ENCODE measurements at places on chromosomes 5 and 9.

DNA sequence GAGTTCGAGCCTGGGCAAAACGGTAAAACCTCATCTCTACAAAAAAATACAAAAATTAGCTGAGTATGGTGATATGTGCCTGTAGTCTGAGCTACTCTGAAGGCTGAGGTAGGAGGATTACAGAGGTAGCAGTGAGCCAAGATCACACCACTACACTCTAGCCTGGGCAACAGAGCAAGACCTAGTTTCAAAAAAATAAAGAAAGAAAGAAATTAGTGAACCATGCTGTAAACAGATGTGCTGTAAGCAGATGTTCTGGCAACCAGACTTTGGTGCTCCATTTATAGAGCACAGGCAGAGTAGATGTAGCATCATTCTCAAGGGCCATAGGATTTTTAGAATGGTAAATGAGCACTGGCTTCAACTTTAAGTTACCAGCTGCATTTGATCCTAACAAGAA lies 115.4 kb downstream of the ST8SIA4 start:
- no peak for DNase-seq

DNA sequence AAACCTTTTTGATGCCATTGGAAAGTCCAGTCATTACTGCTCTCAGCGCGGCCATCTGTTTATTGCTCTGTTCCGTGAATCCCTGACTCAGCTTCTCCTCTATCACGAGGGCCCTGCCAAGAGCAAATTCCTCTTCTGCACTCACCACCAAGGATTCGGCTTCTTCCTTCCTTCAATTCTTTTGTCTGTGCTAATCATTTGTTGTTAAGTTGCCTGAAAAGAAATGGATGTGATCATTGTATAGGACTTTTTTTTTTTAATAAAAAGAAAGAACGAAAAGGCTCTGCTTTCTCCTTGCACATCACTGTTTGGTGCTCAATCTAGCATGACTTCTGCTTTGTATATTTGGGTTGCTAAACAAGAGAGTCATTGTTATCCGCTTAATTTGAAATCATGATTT lies 128.7 kb upstream of the PIK3R1 start:
- DNase-seq, result no peak

DNA sequence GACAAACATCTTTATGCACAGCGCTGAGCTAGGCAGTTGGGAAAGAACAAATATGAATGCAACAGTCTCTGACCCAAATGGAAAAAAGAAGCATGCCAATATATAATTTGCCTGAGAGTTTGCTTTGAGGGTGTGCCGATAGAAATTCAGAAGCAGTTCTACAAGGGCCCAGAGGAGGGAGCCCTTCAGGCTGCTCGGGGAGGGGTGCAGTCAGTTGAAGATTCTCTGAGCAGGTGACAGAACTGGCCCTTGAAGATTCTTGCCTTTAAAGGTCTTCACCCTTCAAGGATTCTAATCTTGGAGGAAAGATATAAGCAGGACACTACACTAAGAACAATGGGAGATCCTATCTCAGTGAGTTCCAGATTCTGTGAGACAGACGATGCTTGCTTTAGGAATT lies 3.7 kb upstream of the PAPPA start:
- peak; percentile 22 for DNase-seq

DNA sequence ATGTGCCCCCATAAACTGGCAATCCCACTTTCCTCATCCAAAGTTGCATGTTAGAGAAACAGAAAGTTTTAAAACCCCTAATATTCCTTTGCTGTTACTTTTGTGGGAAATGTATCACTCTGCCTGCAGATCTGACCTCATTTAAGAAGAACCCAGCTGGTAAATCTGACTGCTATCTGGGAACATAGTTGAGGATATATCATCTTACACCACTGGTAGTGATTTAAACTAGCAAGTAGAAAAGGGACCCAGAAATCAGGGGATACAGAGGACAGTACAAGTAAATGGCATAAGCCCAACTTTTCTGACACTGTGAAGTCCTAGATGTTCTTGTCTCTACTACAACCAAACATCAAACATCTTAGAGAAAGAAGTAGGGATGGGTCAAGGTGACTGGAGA lies 1060.5 kb upstream of the DMAC1 start:
- DNase-seq, result no peak

- no peak for DNase-seq
Measured at GRCh38 chr9:137302449-137303150, 529 bp upstream of the NRARP start.

DNA sequence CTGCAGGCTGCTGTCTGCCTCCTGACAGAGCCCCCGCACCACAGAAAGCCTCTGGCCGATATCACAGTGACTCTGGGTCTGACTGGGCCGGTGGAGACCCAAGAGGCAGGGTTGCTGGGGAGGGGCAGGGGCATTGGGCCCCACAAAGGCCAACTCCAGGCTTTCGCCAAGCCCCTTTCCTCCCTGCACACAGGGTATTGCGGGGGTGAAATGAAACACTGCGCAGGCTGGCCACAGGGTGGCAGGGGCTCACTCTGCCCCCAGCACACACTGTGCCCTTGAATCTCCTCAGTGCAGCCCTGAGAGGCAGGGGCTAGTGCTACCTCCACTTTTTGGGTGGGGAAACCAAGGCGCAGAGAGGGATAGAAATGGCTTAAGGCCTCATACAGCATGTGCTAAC lies 44.6 kb downstream of the BARX1 start:
- DNase-seq, result no peak

GRCh38 chr5:178229861-178230260 lies 2.7 kb downstream of the PHYKPL start:
- DNase-seq, result no peak

DNA sequence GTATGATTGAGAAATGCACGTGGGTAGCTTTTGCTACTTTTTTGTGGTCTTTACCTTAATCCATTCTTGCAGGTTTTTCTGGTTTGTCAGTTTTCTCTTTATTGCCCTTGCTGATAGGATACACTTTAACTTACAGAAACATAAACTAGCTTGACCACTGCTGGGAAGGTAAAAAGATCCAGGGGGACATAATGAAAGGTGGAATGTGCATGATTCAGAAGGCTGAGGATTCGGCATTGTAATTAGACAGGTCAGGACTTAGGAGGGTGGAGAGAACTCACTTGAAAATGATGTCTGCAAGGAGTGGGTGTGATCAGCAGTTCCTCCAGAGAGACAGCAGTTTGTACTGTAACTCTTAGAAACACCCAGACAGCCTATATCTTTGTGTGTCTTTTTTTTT lies 19.8 kb upstream of the TXNDC8 start:
- no peak for DNase-seq

DNA sequence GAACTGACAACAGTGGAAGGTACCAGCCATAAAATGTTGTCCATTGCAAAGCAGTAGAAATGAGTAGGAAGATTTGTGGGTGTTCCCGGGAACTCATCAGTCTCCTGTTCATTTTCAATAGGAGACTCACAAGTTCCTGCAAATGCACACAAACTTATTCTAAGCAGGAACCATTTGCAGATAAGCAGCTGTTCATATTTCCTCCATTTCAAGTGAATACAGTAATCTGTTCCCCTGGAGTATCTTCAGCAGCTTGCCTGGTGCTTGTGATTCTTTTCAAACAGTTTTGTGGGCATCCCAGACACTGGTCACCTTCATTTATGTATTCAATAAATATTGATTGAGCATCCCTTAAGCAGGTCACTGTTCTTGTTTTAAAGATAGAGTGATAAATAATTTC lies 1315.5 kb upstream of the C9orf72 start:
- DNase-seq, result no peak

GRCh38 chr5:160699301-160699700 lies 152.7 kb downstream of the ATP10B start:
- no peak for DNase-seq

DNA sequence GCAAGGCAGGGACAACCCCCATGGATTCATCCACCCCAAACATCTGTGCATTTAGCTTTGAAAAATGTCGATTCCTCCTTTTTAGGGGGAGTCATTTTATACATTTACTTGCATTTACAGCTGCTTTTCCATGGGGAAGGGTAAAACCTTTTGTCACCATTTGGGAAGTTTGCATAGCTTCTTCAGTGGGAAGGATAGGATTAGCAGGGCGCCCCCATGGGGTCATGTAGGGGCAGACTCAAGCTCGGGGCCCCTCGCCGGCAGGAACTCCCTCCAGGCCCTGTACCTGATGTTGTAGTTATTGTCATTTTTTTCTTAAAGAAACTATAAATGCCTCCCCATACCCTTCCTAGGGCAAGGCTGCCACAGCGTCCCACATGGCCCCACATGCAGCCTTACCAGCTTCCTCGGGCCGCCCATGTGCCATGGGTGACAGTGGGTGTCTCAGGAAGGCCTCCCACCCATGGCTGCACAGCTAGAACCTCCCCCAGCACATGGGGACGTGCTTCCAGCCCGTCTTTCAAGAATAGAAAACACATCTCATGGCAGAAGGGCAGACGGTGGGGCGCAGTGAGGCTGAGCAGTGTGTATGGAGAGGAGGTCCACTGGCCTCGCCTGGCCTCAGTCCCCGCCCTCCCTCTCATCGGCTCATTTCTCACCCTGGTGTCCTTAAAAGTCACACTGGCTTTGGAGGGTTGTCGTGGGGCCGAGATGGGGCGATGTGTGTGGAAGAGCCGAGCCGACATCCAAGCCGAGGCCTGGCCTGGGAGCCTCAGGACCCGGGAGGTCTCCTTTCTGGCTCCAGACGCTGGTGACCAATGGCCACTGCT lies 76.1 kb upstream of the OTULINL start:
- DNase-seq, result no peak

GRCh38 chr5:171388816-171389168 lies 1.1 kb downstream of the NPM1 start:
- peak; percentile 64 for DNase-seq

- DNase-seq, result peak; percentile 83
Measured at GRCh38 chr9:114405294-114406034, 17.7 kb upstream of the AKNA start.

All from activated CD4-positive, alpha-beta T cell treated with anti-CD3 and anti-CD28 coated beads for 48 hours (primary cell).